ENCODE measurements at places on chromosomes 16 and 17. TPM values are rescaled to one million over a fixed set of nuclear protein-coding genes. Genes with fewer than 3 reads are reported as not detected.

USH1G gene
- total RNA-seq: under 0.01 TPM

CDRT15L2 gene
- total RNA-seq: not detected

CCL17 gene
- total RNA-seq: not detected

UNC13D gene
- total RNA-seq: 2.3 TPM

KIF19 gene
- not detected for total RNA-seq

EPOP gene
- 0.99 TPM for total RNA-seq

CCL16 gene
- total RNA-seq: not detected

ALDH3A1 gene
- 1.6 TPM for total RNA-seq

DLX3 gene
- total RNA-seq: not detected

SNAI3 gene
- not detected for total RNA-seq

TLCD2 gene
- 4.9 TPM for total RNA-seq

TAT gene
- total RNA-seq: not detected

NOTUM gene
- total RNA-seq: not detected

CSH1 gene
- not detected for total RNA-seq

CACNG4 gene
- not detected for total RNA-seq

CIBAR2 gene
- total RNA-seq: not detected

ZNF213 gene
- total RNA-seq: 11.6 TPM

CDRT15 gene
- not detected for total RNA-seq

LITAFD gene
- not detected for total RNA-seq

G6PC1 gene
- total RNA-seq: not detected

KRT14 gene
- 0.17 TPM for total RNA-seq

GDPD1 gene
- total RNA-seq: 0.73 TPM

MYCBPAP gene
- total RNA-seq: 1.5 TPM

RCVRN gene
- under 0.01 TPM for total RNA-seq

TBX6 gene
- total RNA-seq: under 0.01 TPM

VAT1L gene
- total RNA-seq: 0.29 TPM

PRSS21 gene
- total RNA-seq: 2.0 TPM

ACLY gene
- total RNA-seq: 171 TPM

CETP gene
- 0.17 TPM for total RNA-seq

POLDIP2 gene
- total RNA-seq: 104 TPM

CTRB2 gene
- not detected for total RNA-seq

NEK8 gene
- 4.4 TPM for total RNA-seq

HOXB1 gene
- not detected for total RNA-seq

MT1A gene
- total RNA-seq: 1.7 TPM

PRSS33 gene
- total RNA-seq: not detected

PAQR4 gene
- total RNA-seq: 6.5 TPM

KRT25 gene
- total RNA-seq: not detected

SPAG5 gene
- 46.1 TPM for total RNA-seq

KCNAB3 gene
- total RNA-seq: 0.33 TPM

ABCA6 gene
- total RNA-seq: 37.1 TPM

All from smooth muscle cell of trachea (primary cell).